IPS DF 6.9 (cell line): ENCODE measurements at places on chromosomes 2 and 18.

DNA sequence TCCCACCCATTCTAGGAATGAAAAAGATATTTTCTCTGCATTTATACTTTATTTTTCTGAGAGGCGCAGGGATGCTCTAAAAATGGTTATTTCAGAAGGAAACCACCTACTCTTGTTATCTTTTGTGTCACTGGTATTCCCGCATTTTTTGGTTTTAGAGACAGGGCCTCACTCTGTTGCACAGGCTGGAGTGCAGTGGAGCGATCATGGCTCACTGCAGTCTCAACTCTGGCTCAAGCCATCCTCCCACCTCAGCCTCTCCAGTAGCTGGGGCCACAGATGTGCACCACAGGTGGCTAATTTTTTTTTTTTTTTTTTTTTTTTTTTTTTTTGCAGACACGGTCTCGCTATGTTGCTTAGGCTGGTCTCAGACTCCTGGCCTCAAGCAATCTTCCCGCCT is 135.9 kb downstream of the NCK2 start:
- no peak for DNase-seq

- DNase-seq: no peak
Observed at GRCh38 chr2:42920446-42921146, 128.2 kb upstream of the HAAO start.

GRCh38 chr18:73900106-73900835 is 247.4 kb downstream of the FBXO15 start:
- no peak for DNase-seq

DNA sequence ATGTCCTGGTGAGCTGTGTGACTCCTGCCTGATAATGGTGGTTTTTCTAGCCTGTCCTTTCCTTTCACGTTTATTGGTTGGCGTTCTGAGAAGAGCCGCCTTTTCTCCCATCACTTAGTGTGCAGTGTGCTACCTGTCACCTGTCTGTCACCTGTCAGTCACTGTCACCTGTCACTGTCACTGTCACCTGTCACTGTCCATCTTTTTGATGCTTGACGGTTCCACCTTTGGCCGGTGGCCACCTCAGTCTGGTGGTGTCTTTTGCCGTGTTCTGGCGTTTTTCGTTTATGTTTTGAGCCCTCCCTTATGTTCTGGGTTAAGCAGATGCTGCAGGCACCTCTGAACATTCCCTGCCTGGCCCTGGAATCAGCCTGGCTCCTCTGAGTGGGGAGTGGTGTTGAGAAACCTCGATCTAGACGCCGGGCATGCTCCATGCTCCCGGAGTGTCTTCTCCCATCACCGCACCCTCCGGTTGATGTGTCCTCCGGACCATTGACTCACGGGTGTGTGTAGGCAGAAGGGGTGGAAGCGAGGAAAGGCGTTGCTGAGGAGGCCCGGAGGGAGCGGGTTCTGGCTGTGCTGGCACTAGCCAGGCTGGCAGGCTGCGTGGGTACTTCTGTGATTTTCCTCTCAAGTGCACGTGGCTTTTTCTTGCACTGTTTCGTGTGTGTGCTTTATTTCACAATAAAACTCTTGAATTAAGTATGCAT is 20.7 kb downstream of the DTYMK start:
- DNase-seq: no peak

DNA sequence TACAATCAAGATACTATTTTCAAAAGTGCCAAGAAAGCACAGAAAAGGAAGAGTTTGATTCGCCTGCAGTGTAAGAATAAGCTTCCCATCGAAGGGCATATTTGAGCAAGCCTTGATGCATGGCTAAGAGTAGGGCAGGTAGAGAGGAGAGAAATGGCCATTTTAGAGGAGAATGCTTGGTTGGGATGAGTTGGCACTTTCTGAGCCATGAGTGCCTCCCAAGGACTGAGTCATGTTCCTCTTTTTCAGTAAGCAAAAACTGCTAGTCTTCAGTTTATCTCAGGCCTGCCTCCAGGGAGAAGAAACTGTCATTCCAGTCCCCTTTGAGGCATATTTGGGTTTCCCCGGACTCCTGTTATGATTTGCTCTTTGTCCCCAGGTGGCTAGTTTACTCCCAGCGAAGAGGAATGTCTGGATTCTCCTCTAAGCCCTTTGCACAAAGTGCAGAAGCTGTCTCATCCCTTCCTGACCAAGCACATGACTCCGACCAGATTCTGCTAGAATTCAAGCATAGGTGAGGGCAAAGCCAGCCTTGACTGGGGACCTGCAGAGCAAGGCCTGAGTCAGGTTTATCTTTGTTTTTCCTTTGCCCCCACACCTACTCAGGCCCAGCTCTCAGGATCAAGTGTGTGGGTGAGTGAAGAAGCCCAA is 115.2 kb downstream of the TTC32 start:
- DNase-seq: no peak

- DNase-seq: no peak
Observed at GRCh38 chr2:34098256-34098655, 499.2 kb upstream of the FAM98A start.

DNA sequence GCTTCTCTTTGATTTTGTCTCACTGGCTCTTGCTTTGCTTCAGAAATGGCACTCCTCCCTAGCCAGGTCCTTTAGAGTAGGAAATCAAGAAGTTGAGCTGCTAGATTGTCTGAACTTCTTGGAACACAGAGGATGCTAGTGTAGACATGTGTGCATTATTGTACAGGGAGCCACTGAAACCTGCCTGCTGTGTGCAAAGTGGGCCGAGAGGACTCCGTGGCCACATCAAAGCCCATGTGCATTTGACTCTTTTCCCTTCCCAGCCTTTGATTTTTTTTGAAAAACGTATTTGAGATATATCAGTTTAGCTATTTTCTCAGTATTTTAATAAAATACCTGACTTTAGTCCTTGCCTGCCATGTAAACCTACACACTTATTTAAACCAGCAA is 83.1 kb downstream of the TMEM247 start:
- DNase-seq: no peak

GRCh38 chr2:95315801-95316411 is 18.8 kb downstream of the KCNIP3 start:
- DNase-seq: no peak

DNA sequence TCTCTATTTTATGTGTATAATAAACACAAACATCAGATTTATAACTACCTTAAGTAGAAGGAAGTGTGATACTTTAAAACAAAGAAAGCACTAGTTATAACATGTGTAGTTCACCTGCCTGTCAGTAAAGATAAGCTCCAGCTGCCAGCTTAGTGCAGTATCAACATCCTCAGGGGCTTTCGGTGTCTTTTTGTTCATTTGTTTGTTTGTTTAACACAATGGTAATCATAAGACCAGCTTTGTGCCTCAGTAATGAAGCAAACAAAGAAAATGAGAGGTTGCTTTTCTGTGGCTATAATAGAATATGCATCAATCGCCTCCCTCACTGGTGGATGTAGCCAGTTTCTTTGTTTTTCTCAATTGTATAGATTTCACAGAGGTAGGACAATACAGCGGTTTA is 1499.0 kb upstream of the TMEFF2 start:
- DNase-seq: no peak

- DNase-seq: no peak
Observed at GRCh38 chr2:70743677-70744076, 24.3 kb downstream of the ADD2 start.

- DNase-seq: no peak
Observed at GRCh38 chr2:235705296-235705695, 211.5 kb downstream of the AGAP1 start.

- DNase-seq: no peak
Observed at GRCh38 chr2:127407661-127408003, 10.6 kb upstream of the PROC start.

DNA sequence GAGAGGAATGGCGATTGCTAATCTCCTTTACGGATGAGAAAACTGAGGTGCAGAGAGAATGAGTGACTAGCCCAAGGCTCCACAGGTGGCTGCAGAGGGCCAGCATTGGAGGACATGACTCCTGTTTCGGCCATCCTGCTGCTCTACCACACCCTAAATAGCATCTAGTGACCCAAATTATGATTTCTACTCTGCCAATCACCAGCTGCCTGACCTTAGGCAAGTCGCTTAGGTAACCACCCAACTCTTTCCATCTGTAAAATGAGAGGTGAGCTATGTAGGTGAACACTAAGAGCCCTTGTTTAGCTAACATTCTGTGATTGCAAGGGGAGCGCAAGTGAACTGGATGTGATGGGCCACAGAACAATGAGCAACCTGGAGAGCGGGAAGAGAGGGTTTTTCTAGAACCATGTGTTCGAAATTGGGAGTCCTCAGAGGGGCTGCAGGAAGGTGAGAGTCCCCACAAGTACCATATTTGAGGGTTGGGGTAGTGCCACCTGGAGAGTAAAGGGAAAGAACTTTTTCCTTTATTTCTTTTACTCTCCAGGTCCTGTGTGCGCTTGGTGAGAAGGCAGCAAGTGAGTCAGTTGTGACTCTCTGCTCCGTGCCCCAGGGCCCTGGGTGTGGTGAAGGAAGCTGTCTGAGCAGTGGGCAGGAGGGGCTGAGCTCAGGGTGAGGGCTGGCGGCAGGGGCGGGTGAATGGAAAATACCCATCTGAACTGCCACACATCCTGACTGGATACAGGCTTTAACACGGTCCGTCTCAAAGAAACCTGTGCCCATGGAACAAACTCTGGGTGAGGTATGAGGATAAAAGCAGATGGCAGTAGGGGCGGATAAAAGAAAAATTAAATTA is 2.4 kb downstream of the CYP27C1 start:
- no peak for DNase-seq

GRCh38 chr2:130873700-130874346 is 37.1 kb downstream of the ARHGEF4 start:
- DNase-seq: peak; percentile 66

- no peak for DNase-seq
Observed at GRCh38 chr2:142033393-142033792, 97.4 kb downstream of the LRP1B start.

DNA sequence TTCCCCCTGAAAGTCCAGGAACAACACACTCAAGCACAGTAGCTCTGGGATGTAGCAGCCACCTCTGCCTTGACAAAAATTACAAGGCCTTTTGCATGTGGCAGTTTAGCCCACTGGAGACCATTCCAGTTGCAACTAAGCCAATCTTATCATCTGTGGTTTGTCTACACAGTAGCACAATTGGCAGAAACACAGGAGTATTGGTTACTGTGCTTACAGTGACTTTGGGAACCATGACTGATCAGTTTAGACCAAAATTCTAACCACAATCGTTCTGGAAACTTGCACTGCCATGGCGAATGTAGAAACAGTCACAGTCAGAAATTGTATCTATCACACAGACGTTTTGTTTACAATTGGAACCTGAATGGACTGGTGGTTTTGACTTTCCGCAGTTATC is 403.7 kb upstream of the MEIS1 start:
- DNase-seq: no peak

DNA sequence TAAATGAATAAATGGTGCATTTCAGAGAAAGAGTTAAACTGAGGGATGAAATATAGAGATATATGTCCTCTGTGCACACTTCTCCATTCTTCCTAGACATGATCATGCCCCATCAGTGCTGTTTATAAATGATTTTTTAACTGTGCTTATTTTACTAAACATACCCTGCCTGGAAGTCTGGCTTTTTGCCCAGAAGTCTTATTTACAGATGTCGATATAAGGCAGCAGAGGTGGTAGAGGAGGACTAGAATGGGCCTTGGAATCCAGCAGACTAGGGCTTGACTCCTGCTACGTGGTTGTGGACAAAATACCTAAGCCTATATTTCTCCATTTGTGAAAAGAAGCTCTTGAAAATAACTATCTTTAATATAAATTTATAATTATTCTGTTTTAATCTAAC is 355.5 kb downstream of the RAD51AP2 start:
- DNase-seq: no peak

DNA sequence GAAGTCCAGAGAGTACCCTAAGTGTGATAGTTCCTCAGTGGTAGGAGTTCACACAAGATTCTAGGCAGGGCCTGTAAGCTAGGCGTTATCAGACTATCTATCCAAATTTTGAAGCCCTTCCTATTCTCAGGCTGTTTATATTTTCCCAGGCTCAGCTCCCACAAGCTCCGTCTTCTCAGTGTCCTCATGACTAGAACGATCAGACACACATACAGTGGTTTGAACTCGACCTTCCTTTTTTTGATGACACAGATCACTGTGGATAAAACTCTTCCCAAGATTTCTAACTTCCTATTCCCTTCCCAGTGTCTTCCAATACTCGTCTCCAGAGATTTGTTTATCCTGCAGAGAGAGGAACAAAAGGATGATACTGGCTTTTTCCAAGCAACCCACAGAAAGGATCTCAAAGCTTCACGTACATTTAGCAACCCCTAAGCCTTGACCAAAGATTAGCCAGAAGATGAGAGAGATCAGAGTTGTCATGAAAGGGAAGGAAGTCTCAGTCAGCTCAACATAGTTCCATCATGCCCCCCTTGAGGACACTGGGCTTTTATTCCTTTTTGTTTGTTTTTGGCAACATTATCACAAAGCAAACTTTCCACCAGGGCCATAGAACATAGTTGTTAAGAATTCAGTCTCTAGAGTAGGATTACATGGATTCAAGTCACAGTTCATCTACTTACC is 42.3 kb upstream of the DOK6 start:
- no peak for DNase-seq

DNA sequence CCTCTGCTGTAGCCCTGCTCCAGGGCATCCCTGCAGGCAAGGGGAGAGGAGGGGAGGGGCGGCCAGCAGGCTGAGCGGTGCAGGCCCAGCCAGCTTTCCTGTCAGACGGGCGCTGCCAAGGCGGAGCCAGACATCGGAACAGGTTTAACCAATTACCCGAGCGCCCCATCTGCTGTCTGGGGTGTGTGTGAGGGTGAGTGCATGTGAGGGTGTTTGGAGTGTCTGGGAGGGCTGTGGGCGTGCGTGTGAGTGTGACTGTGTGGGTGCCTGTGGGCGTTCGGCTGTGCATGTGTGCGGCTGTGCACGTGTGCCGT is 20.0 kb downstream of the EMX1 start:
- no peak for DNase-seq

- DNase-seq: no peak
Observed at GRCh38 chr2:232085826-232086425, 124.4 kb downstream of the DIS3L2 start.

DNA sequence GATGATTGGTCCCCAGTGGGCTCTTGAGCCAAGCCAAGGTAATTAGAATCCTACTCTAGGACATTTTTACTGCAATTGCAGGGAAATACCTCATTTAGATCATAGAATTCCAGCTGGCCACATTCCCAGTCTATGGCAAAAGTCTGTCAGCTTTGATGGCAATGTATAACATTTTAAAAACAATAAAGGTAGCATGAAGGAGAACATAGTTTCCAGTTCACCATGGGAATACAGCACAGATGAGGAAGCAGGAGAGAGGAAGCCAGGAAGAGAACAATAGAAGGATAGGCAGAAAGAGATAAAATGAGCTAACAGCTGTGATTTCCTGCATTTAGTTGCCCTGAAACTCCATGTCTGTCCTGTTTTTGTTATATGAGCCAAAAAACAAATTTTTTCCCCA is 897.3 kb upstream of the DDX18 start:
- no peak for DNase-seq

- DNase-seq: no peak
Observed at GRCh38 chr2:168210895-168211570, 36.4 kb downstream of the STK39 start.

DNA sequence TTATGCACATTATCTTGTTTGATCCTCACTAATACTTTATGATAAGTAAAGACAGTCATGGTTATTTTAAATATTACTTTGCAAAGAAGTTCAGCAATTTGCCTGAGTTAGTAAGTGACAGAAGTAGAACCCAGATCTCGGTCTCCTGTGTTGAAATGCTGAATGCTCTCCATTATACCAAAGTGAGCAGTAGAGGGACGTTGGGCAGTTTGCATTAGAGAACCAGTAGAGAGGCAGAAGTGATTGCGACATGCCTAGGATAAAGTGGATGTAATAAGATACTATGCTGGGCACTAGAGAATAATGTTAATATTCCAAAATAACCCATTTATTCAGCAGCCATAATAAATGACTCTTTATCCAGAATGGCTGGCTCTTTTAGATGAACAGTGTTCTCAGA is 201.0 kb downstream of the PMAIP1 start:
- no peak for DNase-seq

- no peak for DNase-seq
Observed at GRCh38 chr2:121791290-121791689, 35.8 kb downstream of the TSN start.
